ENCODE measurements at places on chromosomes 3 and 15.

- no peak for DNase-seq
Observed at GRCh38 chr3:150083655-150084042, 113.0 kb upstream of the PFN2 start.

- DNase-seq: peak; percentile 63
Observed at GRCh38 chr3:65751123-65751700, 287.5 kb downstream of the MAGI1 start.

GRCh38 chr3:52532517-52532837 is 1.2 kb downstream of the NT5DC2 start:
- DNase-seq: peak; percentile 4

DNA sequence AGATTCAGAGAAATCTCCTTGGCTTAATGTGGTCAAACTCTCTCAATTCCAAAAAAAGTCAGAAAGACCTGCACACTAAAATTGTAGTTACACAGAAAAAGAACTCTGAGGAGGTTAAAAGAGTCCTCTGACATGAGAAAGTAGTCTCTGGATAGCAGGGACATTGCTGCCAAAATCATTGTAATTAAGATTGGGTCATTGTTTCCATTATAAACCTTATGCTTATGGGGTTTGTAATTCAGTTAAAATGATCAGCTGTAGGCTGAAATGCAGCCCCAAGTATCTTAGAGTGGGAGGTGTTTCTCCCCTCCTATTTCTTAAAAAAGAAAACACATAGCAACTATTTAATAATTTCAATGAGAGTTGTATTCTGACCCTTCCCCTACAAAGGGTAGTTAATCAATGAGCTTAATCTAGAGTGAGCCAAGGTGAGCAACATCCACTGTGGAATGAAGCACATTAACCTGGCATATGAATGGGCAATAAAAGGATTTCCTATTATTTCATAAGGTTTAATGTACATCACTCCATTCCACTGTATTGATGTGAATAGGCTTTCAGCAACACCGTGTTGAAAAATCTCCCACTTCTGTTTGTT is 406.9 kb downstream of the TIGIT start:
- DNase-seq: no peak

- DNase-seq: peak; percentile 48
Observed at GRCh38 chr3:14274999-14275961, 96.7 kb downstream of the LSM3 start.

GRCh38 chr15:71129669-71130068 is 14.4 kb downstream of the THSD4 start:
- no peak for DNase-seq

- DNase-seq: no peak
Observed at GRCh38 chr3:132145833-132146232, 111.0 kb upstream of the CPNE4 start.

DNA sequence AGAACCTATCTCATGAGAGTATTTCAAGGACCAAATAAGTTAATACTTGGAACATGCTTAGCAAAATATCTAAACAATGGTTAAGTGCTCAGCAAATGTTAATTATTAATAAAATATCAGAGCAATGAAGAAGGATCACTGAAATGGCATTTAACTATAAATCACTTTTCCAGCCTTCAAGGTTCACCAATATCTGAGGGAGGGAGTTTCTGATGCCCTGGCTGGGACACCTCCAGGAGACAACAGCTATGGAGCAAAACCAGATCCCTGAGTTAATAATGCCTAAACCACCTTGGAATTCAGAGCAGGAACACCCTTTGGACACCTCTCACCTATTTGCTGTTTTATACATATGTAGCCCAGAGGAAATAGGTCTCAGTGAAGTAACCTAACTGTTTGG is 6.4 kb upstream of the FAM174B start:
- DNase-seq: no peak

DNA sequence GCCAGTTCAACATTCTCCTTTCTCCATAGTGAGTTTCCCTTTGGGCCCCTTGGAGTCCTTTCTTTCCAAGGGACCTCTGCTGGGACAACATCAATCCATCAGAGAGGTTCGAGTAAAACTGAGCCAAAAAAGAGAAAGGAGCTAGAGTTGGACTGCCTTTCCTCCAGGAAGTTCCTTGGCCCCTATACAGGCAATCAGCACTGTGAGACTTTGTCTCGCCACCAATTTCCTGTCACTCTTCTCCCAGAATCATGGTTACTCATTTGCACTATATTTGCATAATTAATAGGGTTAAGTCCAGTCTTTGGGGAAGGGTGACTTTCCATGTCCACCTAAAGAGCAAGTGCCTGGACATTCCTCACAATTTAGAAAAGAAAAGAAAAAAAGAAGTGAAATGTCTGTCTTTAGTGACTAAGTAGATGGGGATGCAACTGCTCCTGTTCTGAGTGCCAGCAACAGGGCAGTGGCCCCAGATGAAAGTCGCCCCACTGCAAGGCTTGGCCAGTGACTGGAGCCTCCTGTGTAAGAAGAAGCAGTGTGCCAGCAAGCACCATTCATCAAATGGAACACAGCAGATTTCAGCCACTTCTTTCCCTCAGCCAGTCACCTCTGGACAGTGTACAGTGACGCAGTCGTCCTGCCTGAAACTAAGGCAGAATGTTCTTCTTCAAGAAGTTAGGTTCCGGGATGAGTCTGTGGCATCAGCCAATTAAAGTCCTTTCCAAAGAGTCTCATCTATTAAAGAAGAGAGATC is 91.6 kb downstream of the FSIP1 start:
- DNase-seq: no peak

GRCh38 chr3:11140713-11141104 is 13.6 kb upstream of the HRH1 start:
- no peak for DNase-seq

GRCh38 chr15:57505949-57506391 is 85.7 kb upstream of the MYZAP start:
- DNase-seq: no peak

- DNase-seq: no peak
Observed at GRCh38 chr3:106206146-106206545, 337.3 kb upstream of the CBLB start.

DNA sequence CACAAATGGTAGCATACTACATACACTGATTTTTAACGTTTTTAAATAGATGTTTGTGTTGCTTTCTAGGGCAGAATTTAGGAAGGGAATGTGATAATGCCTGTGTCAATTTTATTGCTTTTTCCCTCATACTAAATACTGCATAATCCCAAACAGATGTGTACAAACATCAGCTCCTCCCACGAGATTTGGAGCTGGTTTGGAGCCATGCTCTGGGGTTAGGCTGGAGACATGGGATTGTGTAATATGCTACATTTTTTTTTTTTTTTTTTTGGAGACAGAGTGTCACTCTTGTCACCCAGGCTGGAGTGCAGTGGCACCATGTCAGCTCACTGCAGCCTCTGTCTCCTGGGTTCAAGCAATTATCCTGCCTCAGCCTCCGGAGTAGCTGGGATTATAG is 80.1 kb downstream of the EBLN2 start:
- DNase-seq: no peak

DNA sequence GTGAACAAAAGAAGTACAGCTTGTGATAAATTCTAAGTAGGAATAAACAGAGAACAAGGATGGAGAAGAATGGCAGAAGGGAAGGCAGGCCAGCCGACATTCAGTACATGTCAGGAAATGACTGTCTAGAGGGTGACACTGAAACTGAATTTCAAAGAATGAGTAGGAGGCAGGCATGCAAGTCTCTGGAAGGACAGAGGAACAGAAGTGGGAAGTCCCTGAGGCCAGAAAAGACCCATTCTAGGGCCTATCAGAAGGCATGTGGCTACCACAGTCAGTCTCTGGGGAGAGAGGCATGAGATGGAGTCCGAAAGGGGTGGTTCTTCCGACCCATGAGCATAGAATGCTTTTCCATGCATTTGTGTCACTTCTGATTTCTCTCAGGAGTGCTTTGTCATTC is 243.5 kb upstream of the UBE2E2 start:
- DNase-seq: no peak

GRCh38 chr3:159668990-159669476 is 319.6 kb upstream of the IL12A start:
- DNase-seq: no peak

DNA sequence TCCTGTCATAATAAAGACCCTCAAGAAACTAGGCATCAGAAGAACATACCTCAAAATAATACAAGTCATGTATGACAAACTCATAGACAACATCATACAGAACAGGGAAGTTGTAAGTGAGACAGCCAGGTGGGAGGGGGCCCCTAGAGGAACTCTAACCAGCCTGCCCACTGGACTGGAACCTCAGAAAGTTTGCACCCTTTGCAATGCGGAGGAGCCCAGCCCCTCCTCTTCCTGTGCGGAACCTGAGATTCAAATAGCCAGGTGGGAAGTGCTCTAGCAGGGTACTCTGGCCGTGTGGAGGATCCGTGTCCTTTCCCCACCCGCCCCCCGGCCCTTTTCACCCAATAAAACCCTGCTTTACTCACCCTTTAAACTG is 387.0 kb upstream of the CBLB start:
- no peak for DNase-seq

GRCh38 chr3:171881251-171881650 is 38.1 kb downstream of the TMEM212 start:
- no peak for DNase-seq

GRCh38 chr15:39629906-39630305 is 49.0 kb downstream of the THBS1 start:
- no peak for DNase-seq

DNA sequence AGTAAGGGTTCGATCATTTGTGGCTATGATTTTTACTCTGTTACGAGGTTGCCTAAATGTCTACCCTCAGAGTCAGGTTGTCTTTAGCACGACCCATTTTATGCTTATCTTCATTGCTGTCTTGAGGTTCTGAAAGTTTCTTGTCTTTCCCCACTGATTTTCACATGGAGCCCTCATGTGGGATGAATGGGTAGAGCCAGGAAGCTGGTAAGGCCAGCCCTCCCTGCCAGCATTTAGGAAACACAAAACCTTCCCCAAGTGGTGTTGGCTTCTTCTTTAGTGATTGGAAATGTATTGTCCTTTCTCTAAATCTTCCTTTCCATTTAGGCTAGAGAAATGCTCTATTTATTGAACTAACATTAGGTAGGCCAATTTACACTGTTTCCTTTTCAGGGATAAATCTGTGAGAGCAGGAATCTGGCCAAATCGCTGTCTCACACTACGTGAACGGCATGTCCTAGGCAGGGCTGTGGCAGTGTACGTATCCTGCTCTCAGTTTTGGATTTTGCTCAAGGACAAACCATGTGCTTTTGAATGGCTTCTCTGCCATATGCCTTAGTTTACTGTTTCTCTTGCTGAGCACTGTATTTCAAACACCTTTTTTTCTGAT is 43.7 kb downstream of the MYZAP start:
- DNase-seq: no peak

DNA sequence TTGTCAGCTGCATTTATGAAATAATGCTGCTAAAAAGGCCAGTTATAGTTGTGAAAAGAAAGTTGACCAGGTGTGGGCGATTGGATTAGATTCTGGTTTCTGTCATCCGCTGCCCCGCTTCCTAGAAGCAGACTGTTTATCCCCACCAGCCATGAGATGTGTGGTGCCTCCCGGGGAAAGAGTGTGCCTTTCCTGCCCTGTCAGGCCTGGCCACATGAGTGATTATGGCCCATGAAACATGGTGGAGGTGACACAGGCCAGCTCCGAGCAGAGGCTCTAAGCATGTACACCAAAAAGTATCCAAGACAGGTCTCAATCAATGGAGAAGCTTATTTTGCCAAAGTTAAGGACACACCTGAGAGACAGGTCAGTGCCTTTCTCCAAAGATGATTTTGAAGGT is 85.4 kb upstream of the ABHD2 start:
- no peak for DNase-seq

GRCh38 chr3:26989037-26989436 is 366.5 kb downstream of the LRRC3B start:
- DNase-seq: no peak

GRCh38 chr3:150775001-150775599 is 12.1 kb upstream of the SIAH2 start:
- DNase-seq: no peak

DNA sequence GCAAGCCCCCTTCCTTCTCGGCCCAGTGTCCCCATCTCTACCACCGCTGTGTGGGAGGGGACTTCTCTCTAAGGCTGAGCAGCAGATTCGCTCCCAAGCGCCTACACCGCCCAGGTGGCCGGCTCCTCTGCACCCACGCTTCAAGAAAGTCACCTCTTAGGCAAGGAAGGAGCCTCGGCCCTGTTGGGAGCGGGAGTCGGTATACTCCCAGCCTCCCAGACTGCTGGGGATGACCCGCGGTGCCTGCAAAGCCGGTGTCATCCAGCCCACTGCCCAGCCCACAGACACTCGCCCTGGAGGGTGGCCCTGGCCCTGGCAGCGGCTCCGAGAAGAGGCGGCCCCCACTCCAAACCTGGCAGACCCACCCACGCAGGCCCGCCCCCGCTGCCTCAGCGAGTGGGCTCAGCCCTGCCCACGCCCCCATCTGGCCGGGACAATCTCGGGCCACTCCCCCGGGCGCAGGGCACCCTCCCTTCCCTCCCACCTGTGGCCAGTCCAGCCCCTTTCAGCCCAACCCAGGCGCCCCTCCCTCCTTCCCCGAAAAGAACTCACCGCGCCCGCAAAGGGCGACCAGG is 396 bp downstream of the CHRNB4 start:
- no peak for DNase-seq

GRCh38 chr3:23389686-23390085 is 186.6 kb downstream of the UBE2E2 start:
- no peak for DNase-seq

DNA sequence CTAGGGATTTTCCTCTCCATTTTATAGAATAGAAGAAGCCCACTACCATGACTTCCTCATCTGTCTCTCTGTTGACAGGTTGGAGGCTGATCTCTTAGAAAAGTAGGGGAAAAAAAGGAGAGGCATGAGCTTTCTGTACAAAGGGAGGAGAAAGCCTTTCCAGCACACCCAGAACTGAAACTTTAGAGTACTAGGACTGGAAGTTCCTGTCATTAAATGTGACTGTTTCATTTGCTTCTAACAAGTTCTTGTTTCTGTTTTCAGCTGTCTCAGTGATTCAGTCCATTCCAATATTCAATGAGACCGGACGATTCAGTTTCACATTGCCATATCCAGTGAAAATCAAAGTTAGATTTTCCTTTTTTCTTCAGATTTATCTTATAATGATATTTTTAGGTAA is 39.0 kb downstream of the INTS14 start:
- DNase-seq: no peak

DNA sequence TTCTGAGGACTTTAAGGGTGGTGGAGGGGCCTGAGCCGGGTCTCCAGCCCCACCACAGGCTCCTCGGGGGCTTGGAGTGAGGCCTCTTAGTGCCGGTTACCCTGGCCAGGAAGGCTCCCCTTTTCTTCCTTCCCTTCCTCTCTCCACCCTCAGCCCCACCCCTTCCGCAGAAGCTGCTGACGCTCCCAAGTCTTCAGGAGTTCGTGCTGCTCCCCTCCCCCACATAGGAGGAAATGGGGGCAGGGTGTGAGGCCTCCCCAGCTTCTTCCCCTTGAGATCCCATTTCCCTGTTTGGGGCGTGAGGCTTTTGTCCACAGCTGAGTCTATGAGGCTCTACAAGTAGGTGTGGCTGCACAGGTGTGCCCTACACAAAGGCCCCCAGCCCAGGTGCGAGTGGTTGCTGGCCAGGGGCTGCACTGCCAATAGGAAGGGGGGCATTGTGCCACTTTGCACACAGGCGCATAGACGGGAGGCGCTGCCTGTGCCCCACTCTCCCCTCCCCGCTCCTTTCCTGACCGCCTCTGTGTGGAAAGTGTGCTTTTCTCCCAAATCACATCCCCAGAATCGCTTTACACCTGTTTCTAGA is 915 bp upstream of the CALML4 start:
- DNase-seq: no peak
